ENCODE measurements at places on chromosomes 1 and 21.

DNA sequence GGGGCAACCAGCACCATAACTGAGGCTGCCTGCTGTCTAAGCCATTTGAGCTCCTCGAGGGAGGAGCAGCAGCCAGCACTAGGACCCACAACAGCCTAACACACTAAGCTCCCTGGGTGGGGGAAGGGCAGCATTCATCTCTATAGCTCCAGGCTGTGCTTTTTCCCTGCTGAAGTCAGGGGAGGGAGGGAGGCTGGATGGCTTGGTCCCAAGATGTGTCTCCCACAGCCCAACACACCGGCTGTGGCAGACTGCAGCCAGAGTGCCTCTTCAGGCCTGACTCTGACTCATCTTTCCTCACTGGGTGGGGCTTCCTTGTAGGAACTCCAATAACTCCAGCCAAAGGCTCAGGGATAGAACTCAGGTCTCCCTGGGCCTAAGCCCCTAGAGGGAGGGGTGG is 296.3 kb downstream of the PRDM2 start:
- no peak for DNase-seq

GRCh38 chr1:166840309-166841274 is 1.3 kb downstream of the POGK start:
- DNase-seq, result no peak

- DNase-seq, result no peak
These were observed 44.9 kb upstream of the TNFSF18 start for GRCh38 chr1:173095632-173096031.

DNA sequence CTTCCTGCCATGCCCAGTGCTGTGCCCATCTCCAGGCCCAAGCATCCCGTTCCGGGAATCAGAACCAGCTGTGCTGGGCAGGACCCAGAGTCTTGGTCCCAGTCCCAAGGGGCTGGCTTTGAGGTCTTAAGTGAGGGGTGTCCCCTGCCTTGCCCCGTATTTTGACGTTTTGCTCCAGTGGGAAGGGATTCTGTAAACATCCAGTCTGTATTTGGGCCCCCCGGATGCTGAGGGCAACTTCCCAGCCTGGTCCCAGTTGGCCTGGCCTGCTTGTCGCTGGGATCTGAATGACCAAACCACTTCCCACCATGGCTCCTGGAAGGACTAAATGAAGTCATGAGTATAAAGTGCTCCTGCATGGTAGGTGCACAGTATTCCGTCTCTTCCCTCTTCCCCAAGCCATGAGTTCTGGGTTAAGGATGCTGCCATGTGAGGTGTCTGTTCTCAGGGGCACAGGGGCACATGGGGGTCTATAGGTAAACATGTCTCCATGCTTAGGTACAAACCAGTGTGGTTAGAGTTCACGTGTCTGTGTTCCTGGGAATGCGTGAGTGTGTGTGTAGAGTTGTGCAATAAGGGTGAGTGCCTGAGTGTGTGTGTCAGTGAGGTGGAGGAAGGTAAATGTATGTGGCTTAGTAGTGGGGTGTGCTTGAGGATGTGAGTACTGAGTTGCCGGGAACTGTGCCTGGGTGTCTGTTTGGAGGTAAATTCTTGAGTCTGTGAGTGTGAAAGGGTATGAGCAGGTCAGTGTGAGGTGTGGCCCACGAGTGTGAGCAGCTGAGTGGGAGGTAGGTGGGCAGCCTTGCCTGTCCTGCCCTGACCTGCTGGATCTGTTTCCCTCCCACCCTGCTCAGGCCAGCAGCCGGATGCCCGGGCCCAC is 1.5 kb downstream of the B4GALT2 start:
- DNase-seq, result no peak

GRCh38 chr1:157115851-157116736 is 16.5 kb upstream of the ETV3L start:
- no peak for DNase-seq

DNA sequence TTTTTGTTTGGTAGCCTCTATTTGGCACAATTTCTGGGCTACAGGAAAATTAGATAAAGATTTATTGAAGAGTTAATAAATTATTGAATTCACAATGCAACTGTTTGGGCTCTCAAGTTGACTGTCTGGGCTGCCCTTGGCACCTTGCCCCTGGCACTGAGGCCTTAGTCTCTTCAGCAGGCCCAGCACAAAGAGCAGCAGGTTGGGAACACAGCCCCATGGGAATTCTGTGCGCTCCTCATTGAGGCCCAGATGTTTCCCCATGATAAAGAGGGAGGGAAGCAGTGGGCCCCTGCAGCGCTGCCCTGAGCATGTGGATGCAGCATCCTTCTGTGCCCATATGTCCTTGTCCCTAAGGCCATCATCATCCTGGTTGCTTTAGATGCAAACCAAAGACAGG is 2.9 kb downstream of the CRNN start:
- no peak for DNase-seq

DNA sequence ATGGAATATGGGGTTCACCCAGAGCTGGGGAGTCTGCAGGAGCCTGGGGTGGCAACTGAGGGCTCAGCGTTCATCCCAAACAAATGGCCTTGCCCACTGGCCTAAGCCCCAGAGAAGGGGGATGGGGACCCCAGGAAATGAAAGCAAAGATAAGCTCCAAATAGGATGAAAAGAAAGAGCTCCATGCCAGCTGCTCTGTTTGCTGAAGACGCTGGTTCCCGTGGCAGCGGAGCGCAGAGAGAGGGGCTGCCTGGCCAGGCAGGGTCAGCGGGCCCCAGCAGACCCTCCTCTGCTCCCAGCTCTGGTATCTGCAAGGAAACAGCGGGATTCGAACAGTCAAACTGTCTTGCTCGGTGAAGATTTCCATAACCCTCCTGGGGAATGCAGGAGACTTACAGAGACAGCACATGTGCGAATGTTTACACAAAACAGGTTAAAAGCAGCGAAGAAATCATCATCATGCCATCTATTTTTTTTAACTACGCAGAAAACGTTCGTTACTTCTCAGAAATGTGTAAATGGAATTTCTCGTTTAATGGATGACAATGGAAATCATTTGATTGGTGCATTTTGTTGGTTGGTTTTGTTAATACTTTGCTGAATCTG is 94.4 kb downstream of the PDE9A start:
- DNase-seq, result no peak

DNA sequence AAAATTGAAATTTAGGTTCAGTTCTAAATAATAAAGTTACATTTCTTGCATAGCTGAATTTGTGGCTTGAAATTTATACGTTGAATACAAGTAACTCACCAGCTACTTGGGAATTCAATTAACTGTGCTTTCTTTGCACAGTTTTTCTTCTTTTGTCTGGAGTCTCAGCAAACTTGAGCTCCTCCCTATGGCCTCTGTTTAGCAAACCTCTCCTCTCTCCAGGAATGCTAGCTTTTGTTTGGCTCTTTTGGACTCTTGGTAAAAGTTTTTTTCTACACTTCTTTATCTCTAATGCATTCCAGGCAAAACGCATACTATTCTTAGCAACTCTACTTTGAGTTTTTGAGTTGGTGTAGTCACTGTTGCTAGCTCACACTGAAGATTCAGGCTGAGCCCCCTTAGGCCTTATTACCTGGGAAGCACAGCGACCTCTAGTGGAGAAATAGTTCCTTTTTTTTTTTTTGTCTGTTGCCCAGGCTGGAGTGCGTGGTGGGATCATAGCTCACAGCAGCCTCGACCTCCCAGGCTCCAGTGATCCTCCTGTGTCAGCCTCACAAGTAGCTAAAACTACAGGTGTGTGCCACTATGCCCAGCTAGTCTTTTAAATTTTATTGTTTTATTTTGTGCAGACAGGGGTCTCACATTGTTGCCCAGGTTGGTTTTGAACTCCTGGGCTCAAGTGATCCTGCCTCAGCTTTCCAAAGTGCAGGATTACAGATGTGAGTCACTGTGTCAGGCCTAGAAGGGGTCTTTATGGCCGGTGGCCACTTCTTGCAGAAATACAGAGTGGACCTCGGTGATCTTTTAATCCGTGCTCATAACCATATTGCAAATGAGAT is 61.7 kb downstream of the CASQ2 start:
- DNase-seq, result no peak

DNA sequence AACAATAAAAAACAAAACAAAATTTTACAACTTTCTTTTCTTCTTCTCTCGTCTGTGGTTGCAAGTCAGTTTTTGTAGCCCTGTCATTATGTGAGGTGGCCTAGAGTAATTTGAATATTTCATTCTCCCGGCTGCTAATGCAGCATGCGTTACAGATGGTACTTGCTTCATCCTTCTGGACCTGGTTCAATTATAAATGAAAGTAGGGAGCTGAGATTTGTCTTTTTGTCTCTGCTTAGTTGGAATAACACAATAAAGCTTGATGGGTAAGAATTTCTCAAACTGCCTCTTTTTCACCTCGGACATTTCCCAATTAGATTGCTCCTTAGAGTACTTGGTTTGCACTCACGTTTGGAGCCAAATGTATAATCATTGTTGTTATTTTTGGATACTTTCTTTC is 201.6 kb downstream of the PBX1 start:
- no peak for DNase-seq

DNA sequence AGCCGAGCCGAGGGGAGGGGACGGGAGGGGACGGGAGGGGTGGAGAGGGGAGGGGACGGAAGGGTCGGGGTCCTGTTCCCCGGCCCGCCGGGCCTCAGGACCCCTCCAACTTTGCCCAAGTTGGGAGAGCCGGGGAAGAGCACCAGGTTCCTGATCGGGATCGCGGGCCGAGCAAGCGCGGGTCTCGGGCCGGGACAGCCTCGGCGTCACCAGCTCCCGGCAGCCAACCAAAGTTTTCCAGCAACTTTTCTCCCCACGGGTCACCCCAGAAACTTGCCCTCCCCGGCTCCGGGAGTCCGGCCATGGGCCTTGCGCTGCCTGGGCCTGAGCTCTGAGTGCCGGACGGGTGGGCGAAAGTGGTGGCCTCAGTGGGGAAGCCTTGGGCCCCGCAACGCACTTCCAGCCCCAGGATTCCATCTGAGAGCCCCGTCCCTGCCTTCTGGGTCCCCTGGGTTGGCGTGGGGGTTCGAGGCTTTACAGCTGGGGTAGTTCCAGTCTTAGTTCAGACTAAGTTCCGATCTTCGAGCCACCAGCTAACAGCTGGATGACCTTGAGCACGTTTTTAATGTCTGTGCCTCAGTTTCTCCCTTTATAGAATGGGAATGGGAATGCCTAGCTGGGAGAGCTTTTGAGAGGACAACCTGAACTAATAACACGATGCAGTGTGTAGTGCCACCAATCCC is 458 bp downstream of the ZC3H12A start:
- peak; percentile 23 for DNase-seq

DNA sequence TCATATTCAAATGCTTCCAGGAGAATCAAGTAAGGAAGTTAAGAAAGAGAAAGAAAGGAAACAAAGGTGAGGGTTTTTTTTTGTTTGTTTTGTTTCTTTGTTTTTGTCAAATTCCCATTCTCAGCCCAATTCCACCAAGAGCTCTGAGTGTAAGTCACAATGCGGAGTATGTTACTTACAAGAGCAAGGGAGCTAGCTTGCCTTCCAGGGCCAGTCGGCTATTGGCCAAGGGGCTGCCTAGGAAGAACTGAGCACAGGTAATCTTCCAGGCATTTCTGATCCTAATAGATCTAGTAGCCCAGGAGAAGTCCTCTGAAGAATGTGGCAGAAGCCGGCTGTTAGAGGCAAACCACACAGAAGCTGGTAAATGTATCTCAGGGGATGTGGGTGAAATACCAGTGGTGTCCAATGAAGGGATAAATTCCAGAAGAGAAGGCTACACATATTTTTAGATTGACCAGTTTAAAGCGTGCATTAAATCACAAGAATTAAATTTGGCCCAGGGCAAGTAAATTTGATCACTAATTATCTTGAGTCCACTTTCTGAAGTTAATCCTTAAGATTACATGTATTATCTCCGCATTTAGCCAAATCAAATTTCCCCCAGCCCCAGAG is 239.6 kb upstream of the ADAMTS5 start:
- no peak for DNase-seq

DNA sequence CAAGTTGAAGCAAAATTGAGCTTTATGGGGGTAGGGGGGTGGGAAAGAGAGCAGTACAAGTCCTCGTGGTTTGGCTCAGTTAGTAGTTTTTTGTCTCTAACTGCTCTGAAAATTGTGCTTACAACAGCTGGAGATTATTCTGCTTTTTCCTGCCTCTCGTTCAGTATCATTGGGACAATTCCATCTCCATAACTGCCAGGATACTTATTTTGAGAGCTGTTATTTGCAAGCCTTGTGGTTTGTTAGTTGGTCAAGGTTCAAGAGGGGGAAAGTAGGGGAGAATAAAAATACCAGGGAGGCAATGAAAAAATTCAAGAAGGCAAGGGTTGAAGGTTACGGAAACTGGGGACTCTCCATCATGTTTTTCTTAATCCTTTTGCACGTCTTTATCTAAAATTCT is 811.8 kb upstream of the ADGRL2 start:
- DNase-seq, result no peak

GRCh38 chr1:16126160-16126559 is 29.7 kb downstream of the EPHA2 start:
- DNase-seq, result no peak

DNA sequence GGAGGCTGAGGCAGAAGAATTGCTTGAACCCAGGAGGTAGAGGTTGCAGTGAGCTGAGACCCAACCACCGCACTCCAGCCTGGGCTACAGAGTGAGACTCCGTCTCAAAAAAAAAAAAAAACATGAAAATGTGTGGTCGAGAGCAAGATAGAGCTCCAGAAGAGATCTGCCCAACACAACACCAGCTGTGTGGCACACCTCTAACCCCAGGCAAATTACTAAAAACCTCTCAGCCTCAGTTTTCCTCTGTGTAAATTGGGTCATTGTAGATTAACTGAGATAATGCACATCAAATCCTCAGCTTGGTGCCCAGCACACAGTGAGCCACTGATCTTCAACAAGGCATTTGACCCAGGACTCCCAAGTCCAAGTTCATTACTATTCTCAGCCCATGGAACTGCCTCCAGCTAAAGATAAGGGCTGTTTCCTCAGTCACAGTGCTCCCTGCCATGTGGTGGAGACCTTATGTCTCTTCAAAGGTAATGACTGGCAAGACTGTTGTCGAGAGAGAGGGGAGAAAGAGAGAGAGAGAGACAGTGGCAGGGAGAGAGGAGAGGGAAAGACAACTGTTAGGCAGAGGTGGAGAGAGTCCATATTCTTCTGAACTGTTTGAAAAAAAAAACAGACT is 58.1 kb downstream of the PTP4A2 start:
- DNase-seq, result no peak

GRCh38 chr1:45155957-45156356 is 50.4 kb downstream of the ZSWIM5 start:
- DNase-seq, result no peak

DNA sequence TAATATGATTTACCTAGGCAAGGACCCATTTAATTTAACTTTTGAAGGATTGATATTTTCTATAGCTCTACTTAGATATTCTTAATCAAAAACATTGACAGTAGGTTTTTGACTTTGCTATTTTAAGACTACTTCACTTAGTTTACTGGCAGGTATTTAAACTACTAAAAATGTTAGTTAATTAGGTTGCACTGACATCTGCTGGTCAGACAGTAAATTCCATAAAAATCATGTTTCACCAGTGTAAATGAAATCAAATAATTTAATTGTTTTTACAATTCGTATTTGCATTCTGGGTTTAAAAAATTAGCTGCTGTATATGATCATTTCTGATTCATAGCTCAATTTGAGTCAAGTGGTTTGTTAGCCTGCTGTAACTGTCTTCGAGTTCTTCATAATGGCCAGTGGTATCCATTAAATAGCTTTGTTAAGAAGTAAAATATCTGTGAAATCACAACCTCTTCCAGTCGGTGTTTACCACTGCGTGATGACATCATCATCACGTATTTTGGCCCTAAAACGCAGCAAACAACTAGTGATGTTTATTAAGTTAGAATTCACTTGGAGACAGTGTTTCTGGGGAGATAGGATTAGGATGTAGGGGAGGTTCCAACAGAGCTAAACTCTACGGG is 26.2 kb downstream of the EXTL2 start:
- DNase-seq, result no peak
